ENCODE measurements at places on chromosomes 16 and 17. TPM values are rescaled to one million over a fixed set of nuclear protein-coding genes. Genes with fewer than 3 reads are reported as not detected.

Gene TBC1D3C
- total RNA-seq: 1.3 TPM

Gene CORO6
- 19.3 TPM for total RNA-seq

Gene SPNS2
- total RNA-seq: under 0.01 TPM

Gene GPR179
- total RNA-seq: under 0.01 TPM

Gene NRN1L
- total RNA-seq: 0.17 TPM

Gene MRC2
- total RNA-seq: 246 TPM

Gene TPSD1
- total RNA-seq: not detected

Gene GNG13
- total RNA-seq: not detected

GRCh38 chr17:8137645-8138373 lies 13.9 kb upstream of the HES7 start:
- DNase-seq: no peak

GRCh38 chr16:79758615-79759346 lies 158.2 kb upstream of the MAF start:
- peak; percentile 57 for DNase-seq

DNA sequence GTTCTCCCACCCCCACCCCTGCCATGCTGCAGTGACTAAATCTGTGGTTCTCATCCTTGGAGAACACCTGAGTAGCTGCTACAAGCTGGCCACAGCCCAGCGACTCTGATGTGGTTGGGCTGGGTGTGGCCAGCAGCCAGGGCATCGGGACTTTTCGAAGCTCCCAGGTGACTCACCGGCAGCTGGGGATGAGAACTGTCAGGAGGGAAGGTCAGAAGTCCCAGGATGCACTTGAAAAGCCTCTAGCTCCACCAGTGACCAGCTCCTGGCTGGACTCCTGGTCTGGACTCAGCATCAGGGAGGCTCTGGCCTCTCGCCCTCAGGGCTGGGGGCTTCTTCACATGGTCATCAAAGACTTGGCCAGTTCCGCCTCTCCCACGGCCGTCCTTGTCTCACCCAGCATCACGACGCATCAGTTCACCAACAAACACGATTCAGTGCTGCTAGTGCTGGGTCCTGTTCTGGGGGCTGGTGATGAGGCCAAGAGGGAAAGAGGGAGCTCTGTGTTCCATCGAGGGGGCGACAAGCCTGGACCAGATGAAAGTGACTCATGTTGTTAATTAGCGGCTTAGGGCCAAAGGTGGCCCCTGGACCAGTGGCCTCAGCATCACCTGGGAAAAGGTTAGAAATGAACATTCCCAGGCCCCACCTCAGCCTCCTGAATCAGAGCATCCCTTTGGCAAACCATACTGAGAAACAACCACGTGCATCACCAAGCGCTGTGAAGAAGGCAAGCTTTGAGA lies 3.9 kb upstream of the C17orf99 start:
- peak; percentile 69 for DNase-seq

DNA sequence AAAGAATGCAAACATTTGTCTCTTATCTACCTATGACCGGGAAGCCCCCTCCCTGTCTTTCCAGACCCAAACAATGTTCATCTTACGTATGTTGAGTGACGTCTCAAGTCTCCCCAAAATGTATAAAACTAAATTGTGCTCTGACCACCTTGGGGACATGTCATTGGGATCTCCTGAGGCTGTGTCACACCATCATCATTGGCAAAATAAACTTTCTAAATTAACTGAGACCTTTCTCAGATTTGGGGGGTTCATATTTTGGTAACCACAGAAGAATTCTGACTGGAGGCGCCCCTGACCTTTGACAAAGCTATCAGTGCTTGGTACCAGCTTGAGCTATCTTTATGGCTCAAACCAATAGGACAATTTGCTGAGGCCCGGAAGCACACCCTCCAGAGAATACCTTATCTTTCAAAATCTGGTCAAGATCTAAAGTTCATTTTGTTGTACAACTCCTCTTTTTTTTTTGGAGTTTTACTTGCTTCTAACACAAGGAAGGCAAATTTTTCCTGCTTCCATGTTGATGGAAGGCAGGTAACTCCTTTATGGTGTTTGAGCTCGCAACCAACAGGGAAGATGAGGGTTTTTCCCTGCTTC lies 2.5 kb upstream of the LDHD start:
- DNase-seq: no peak

- DNase-seq: no peak
Observed at GRCh38 chr16:70574595-70575271, 51.1 kb downstream of the SF3B3 start.

- no peak for DNase-seq
Observed at GRCh38 chr16:85603203-85603755, 9.8 kb upstream of the GSE1 start.

GRCh38 chr16:15604460-15605440 lies 38.2 kb downstream of the MARF1 start:
- no peak for DNase-seq

DNA sequence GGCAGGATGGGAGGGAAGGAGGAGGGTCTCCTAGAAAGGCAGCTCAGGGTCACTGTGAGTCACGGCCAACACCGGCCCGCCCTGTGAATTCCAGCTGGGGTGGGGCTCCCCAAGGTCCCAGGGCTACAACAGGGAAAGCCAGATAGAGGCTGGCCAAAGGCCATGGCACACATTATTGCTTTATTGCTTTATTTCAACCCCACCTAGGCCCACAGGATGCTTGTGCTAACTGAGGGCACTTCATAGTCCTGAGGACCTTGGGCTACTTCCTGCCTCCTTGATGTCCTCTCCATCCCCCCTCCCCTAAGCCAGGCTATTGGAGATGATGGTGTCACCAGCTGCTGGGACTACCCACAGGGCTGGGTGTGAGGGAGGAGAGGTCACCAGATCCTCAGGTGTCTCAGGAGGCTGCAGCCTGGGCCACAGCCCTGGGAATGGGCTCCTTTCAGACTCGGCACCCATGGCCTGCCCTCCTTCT lies 26.1 kb downstream of the LRRC75A start:
- no peak for DNase-seq

DNA sequence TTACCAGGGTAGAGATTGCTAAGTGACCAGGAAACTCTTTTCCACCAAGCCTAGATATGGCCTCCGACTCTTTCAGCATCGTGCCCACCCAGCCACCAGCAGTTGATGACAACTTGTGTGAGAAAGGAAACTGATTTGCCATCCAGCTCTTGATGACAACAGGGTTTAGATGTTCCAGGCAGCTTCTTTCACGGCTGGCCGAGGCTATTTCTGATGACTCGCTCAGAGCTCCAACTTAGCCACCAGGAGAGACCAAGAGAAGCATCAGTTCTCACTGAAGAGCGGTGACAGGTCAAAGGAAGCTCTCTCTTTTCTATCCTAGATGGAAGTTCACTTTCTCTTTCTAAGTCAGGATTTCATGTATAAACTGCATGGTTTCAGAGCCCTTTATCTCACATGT lies 61.2 kb downstream of the MPHOSPH6 start:
- DNase-seq: no peak

- no peak for DNase-seq
Observed at GRCh38 chr16:54602666-54603065, 316.1 kb upstream of the IRX3 start.

GRCh38 chr17:36545077-36545464 lies 352 bp downstream of the GGNBP2 start:
- DNase-seq: no peak

DNA sequence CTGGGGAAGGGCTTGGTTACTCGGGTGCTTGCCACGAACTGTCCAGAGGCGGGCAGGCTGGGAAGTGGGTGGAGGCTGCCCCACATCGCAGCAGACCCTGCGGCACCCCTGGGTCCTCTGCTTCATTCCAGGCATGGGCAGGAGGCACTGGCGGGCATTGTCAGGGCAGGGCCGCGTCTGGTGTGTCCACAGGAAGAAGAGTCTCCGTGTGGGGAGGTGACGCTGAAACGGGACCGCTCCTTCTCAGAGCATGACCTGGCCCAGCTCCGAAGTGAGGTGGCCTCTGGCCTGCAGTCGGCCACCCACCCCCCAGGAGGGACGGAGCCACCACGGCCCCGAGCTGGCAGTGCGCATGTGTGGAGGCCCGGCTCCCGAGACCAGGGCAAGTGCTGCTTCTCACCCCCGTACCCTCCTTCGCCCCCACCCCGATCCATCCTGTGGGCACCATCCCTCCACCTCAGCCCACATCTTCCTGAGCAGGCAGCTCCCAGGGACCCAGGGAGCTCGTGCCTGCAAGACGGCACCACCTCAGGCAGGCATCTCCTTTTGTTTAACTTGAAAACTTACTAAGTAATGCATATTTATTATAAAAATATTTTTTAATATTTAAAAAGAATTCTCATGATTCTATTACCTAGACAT lies 14.3 kb upstream of the TCF25 start:
- no peak for DNase-seq

DNA sequence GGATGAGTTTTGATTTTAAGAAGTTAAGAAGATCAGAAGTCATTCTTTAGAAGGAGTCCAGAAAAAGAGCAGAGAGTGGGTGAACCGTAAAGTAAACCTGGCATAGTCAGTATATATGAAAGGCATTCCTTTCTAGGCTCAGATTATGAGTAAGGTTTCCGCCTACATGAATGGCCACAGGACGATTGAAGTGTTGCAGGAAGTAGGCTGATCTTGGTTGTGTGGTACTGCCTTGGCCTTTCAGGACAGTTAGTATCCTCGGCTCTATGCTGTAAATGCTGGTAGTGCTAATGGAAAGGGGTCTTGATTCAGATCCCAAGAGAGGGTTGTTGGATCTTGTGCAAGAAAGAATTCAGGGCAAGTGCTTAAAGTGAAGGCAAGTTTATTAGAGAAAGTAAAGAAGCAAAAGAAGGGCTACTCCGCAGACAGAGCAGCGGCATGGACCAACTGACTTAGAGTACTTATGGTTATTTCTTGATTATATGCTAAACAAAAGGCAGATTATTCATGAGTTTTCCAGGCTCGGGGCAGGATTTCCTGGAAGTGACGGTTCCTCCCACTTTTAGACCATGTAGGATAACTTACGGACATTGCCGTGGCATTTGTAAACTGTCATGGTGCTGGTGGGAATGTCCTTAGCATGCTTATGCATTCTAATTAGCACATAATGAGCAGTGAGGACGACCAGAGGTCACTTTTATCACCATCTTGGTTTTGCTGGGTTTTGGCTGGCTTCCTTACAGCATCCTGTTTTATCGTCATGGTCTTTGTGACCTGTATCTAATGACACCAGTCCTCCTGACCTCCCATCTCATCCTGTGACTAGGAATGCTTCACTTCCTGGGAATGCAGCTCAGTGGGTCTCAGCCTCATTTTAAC lies 164.8 kb downstream of the SNX29 start:
- peak; percentile 45 for DNase-seq

- no peak for DNase-seq
Observed at GRCh38 chr17:61174310-61174709, 225.3 kb upstream of the TBX2 start.

- DNase-seq: peak; percentile 100
Observed at GRCh38 chr17:50289991-50290702, 15.9 kb downstream of the TMEM92 start.

- DNase-seq: no peak
Observed at GRCh38 chr17:45339646-45340605, 23.1 kb upstream of the MAP3K14 start.

GRCh38 chr17:13996748-13997147 lies 72.6 kb upstream of the COX10 start:
- DNase-seq: no peak
